ENCODE measurements at places on chromosomes 1 and 21.

DNA sequence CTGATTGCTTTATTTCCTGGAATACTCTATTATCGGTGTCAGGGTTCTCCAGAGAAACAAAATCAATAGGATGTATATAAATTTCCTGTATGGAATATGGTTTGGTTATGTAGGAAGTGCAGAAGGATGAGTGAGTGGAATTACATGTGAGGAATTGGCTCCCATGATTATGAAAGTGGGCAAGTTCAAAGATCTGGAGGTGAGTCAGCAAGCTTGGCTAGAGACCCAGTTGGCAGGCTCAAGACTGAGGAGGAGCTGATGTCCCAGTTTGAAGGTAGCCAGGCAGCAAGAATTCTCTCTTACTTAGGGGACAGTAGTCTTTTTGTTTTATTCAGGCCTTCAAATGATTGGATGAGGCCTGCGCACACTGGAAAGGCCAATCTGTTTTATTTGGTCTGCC, 57.5 kb downstream of the MAP3K7CL start:
- DNase-seq = no peak

- no peak for DNase-seq
Observed at GRCh38 chr1:97190326-97190725, 468.7 kb downstream of the PTBP2 start.

GRCh38 chr1:223003549-223003948, 139.5 kb downstream of the TLR5 start:
- no peak for DNase-seq

GRCh38 chr1:165832902-165833301, 5.5 kb downstream of the UCK2 start:
- DNase-seq = no peak

DNA sequence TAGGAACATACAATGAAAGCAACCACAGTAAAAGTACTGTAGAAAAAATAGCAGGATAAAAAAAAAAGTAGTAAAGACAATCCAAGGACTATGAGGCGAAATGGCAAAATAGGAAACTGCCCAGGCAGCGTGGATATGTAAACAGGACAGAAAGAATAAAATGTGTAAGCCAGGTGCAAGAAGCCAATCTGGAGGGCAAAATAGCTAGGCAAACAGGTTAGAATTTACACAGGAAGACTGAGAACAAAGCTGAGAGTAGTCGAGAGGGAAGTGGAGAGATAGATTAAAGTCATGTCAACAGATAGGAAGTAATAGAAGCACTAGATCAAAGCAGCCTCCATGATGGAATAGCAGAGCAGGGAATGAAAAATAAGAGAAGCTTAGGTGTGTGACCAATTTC, 124.2 kb upstream of the B3GALT2 start:
- no peak for DNase-seq

DNA sequence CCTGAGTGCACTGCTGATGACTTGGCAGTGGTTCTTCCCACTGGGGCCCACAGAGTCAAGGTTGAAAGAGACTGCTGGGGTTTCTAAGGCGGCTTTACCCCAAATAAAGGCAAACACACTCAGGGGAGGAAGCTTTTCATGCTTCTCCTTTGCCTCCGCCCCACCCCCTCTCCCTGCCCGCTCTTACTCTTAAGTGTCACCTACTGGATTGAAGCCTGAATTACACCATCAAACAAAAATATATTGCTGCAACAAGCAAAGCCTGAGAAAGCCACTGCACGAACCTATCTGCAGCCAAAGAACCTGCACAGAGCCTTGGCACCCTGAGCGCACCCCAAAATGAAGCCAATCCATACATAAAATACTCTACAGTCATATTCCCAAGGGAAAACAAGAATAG, 63.1 kb downstream of the PTGFR start:
- DNase-seq = no peak

DNA sequence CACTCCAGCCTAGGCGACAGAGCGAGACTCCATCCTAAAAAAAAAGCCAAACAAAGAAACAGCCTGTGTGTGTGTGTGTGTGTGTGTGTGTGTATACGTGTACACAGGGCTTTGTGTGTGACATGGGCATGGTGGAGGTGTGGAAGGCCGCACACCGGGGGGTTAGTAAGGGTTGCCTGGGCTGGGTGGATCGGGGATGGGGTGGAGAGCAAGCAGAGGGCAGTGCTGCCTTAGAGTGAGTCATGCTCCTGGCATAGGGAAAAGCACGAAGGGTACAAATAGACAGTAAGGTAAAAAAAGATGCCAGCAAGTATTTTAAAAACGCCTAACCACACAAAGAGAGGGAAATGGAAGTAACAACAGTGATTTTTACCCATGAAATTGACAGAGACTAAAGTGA, 6.2 kb downstream of the PRMT2 start:
- no peak for DNase-seq

- DNase-seq = no peak
Observed at GRCh38 chr1:89951766-89952604, 42.9 kb upstream of the ZNF326 start.

GRCh38 chr1:228005511-228006033, 1.2 kb upstream of the WNT3A start:
- no peak for DNase-seq

- no peak for DNase-seq
Observed at GRCh38 chr1:215819114-215819513, 252.0 kb downstream of the KCTD3 start.

- DNase-seq = no peak
Observed at GRCh38 chr1:119048624-119049404, 60.7 kb upstream of the TBX15 start.

DNA sequence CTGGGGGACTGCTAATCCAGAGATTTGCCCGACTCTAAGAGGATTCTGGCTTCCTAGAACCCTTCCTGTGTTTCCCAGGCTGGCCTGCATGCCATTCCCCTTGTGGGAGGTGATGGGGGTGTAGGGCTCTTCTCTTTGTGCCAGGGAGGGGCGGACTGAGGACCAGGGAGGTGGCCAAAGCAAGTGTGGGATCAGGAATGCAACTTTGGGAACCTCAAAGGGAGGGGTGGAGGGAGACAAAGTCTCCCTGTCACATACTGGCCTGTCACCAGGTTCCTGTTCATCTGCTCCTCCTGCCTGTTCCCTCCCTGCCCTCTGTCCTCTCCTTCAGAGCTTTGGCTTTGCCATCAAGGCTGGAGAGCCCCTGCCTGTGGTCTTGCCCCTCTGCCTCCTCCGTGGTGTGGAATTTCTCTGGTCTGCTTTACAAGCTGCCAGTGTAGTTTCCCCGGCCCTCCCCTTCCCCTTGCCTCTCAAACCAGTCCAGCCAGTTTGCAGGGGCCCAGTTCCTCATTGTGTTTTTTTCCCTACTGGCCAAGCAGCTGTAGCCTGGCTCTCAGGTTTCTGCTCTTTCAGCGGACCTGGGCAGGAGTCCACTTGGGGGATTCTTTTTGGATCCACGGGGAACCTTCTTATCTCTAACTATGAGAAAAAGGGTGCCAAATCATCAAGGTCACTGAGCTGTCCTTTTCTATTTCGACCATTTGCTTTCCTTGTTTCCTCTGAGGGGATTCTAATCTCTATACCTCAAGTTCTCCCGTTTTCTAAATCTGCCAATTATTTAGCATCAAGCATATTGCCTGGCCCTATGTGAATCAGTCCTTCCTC, 1.8 kb downstream of the CGN start:
- DNase-seq = no peak

DNA sequence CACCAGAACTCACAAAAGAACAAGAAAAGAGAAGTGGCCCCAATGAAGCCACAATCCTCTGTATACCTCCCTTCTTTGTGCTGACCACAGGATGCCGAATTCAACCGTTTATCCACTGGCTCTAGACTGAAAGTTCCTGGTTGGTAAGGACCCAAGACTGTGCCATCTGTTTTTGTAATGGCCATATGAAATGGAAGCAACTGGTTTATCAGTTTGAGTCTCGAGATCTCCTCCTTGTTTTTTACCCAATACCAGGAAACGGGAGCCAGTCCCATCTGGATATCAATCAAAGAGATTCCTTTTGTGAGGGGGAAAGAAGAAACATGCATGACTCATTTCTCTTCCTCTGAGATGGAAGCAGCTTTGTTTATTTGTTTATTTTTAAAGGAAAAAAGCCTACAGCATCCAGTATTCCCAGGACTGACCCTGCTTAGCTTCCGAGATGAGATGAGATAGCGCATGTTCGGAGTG, 32.4 kb upstream of the ZNF124 start:
- DNase-seq = no peak

GRCh38 chr1:70048336-70049094, 156.9 kb downstream of the LRRC40 start:
- no peak for DNase-seq

GRCh38 chr1:47190857-47191256, 1.0 kb upstream of the PDZK1IP1 start:
- no peak for DNase-seq

DNA sequence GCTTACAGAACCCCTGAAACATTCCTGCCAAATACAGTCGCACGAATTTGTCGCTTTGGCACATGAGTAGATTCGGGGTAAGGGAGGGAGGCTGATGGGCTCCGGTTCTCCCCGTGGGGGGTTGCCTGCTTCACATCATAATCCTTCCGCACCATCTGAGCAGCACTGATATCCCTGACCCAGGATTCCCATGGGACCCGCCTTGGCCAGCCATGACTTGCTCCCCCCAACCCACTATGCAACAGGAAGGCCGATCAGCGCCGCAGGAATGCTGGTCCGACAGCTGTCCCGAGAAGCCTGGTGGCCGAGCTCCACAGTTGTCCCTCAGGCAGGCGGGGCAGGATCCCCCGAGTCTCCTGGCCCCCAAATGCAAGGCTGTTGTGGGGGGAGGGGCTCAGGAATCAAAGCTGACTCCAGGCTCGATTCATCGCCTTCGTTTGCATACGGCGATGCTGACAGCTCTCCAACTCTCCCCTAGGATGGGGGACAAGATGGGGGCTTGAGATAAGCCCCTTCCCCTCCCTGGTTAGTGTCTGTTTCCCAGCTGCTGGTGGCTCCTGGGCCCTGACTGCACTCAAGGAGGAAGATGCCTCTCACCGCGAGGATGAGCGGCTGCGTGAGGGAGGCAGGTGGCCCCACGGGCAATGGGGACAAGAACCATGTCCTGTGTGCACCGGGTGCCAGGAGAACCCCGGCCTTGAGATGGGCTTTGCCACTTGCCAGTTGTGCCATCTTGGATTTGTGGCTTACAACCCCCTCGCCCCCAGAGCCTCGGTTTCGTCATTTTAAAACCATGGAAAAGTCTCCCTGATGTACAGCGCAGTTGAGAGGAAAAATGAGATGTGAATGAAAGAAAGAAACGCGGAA, 9.3 kb downstream of the DRAXIN start:
- DNase-seq = no peak

DNA sequence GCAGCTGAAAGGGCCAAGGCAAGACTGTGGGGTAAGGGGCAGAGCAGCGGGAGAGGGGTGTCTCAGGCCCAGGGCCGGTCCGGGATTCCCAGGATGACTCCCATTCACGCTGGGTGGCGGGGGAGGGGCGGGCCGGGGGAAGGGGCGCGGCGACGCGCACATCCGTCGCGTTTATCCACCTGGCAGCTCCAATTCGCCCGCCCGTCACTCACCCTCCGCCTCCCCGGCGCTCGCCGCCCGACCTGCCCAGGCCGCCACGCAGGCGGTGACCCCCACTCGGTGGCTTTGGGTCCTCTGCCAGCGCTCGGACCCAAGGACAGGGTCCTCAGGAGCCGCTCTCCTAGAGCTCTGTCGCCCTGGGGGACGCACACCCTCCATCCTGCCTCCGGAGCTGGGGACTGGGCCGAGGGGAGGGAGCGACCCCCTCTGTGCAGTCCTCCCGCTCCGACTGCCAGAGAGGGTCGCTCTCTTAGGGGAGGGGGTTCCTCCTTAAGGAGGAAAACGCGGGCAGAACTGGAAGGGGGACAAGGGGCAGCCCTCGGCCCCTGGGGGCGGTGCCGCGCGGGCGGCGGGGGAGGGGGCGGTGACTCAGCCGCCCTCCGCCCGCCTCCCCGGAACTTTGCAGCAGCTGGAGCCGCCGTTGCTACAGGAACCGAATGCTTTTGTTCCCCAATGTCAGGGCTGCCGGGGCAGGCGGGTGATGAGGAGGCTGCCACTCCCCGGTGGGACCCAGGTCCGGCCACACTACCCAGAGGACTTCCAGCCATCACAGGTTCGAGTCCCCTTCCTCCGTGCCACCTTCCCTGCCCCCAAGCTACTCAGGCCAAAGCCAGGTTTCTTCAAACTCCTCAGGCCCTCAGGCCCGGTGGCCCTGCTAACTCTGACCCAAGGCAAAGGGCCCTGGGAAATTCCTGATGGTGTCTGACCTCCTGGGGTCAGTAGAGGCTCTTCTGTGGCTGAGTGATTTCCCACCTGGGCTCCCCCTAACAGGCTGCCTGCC, 3.4 kb downstream of the ADGRB2 start:
- no peak for DNase-seq

DNA sequence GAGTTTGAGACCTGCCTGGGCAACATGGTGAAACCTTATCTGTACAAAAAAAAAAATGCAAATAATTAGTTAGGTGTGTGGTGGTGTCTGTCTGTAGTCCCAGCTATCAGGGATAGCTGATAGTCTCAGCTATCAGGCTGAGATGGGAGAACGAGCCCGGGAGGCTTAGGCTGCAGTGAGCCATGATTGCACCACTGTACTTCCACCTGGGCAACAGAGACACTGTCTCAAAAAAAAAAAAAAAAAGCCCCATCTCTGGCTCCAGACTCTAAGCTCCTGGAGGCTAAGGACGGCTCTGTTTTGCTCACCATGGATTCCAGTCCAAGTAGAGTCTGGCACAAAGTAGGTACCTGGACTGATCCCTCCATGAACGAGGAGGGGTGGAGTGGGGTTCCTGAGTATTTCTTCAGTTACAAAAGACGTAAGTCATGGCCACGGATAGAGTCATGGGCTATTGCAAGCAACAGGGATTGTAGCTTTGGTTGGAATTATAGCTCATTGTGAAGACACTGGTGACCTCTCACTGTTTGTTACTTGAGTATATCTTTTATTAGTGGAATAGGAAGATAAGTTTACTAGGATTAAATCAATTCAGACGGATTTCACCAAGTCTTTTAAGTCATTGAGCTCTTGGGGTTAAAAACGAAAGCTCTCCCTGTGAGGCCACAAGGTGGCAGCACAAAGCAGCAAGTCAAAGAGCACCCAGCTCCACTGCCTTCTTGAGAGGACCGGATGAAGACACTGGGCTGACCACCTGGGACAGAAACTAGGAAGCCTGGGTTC, 35.6 kb upstream of the TMEM61 start:
- DNase-seq = peak; percentile 44

- peak; percentile 20 for DNase-seq
Observed at GRCh38 chr1:157073944-157074685, 25.5 kb downstream of the ETV3L start.

DNA sequence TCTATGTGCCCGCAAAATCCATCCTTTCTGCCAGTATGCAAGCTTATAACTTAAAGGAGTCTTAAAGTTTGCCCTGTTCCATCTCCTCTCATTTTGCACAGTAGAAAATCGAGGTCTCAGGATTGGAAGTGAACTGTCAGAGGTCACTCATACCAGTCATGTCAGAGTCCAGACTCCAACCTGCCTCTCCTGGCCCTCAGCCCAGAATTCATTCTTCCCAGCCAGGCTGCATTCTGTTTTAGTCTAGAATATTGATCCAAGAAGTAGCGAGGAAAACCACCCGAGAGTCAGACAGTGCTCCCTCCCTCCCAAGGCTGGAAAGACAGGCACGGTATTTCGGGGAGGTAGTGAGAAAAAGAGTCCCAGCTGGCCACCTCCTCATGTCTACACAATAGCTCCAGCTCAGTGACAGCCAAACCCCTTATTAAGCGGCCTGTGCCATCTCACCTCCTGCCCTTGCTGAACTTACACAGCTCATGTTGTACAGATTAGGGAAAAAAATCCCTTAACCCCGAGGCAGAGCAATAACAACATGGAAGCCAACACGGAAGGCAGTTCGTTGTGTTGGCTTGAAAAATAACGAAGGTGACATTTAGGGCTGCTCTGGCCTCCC, 89.4 kb downstream of the OMA1 start:
- DNase-seq = no peak

All from GDM1 (cell line).